ENCODE measurements at places on chromosomes 6 and 20.

- DNase-seq, result no peak
These were observed 196.7 kb upstream of the CDH4 start for GRCh38 chr20:61055180-61056010.

DNA sequence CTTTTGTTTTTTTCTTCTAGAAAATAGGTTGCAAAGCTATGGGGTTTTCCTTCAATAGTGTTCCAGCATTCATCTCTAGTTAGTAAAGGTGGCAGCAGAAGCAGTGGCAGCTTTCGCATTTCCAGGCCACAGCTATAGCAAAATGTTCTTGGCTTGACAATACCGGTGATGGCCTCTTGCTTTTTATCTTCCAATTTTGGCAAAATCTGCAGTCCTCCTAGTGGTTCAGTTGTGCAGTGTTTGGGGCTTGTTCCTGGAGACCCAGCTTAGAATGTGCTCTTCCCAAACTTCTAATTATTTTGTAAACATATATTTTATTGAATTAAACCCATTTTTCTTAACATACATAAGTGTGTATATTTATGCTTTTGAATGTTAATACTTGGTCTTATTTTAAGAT, 370.6 kb upstream of the MAN1A1 start:
- no peak for DNase-seq

- no peak for DNase-seq
These were observed 97.8 kb upstream of the PREP start for GRCh38 chr6:105500693-105501092.

DNA sequence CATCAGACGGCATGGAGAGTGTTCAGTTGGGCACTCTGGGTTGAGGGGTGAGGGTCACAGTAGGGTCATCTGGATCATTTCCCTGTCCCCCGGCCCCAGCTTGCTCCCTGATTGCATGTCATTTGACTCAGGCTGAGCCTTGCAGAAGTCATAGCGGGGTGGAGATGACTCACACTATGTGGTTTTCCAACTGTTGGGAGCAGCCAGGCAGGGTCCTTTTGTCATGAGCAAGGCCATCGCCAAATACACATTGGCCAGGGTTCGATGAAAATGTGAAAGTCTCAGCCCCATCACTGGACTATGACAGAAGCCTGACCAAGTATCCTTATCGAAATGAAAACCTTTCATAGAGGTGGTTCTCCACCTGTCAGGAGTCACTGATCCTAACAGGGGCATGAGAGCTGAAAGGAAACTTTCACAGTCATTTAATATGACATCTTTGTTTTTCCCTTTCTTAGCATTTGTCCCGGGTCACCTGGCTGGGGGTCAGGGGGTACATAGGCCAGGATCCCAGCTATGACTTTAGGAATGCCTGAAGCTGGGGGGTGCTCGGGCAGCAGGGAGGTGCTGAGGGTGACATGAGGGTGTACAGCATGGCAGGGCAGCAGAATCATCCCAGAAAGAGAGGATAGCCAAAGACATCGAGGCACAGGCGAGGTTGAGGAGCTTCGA, 70.2 kb upstream of the CD93 start:
- DNase-seq, result no peak

DNA sequence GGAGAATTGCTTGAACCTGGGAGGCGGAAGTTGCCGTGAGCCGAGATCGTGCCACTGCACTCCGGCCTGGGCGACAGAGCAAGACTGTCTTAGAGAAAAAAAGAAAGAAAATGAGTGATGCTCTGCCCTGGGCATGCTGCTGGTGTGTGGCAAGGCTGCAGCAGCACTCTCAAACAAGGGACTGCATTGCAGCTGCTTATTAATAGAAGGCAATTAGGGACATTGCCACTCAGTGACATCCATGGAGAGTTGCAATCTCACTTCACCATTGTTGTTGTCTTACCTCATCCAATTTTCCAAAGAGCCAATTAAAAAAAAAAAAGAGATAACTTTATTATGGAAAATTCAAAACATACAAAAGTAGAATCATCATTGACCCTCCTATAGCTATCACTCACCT, 131.1 kb downstream of the LRRC1 start:
- DNase-seq, result no peak

DNA sequence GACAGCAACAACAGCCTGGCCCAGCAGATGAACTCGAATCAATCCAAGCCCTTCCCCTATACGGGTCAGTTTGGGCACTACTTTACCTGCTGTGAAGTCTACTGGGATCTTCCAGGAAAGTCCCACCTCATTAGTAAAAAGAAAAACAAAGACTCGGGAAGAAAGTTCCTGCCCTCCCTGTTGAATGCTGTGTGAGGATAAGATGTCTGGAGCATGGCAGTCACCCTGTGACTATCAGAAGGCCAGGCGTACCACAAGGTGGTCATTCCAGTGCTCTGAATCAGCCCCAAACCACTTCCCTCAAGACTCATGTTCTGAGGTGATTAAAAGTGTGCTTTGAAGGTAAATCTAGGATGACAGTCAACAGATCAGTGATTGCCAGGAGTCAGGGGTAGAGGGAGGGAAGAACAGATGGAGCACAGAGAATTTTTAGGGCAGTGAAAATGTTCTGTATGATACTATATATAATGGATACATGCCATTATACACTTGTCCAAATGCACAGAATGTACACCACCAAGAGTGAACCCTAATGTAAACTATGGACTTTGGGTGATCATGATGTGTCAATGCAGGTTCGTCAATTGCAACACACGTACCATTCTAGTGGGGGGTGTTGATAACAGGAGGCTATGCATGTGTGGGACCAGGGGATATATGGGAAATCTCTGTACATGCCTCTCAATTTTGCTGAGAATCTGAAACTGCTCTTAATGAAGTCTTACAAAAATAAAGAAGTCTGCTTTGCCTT, 14.7 kb downstream of the FKBP1A start:
- no peak for DNase-seq

DNA sequence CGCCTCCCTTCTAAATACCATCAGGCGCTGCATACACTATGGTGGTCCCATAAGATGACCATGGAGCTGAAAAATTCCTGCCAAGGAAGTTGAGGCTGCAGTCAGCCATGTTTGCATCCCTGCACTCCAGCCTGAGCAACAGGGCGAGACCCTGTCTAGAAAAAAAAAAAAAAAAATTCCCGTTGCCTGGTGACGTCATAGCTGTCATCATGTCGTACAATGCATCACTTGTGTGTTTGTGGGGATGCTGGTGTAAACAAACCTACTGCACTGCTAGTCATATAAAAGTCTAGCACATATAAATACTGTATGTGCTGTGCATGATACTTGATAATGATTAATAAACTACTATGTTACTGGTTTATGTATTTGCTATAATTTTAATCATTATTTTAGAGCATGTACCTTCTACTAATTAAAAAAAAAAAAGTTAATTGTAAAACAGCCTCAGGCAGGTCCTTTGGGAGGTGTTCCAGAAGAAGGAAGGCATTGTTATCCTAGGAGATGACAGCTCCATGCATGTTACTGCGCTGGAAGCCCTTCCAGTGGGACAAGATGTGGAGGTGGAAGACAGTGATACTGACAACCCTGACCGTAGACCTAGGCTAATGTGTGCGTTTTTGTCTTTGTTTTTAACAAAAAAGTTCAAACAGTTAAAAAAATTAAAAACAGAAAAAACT, 132.6 kb downstream of the BANF2 start:
- DNase-seq, result no peak

DNA sequence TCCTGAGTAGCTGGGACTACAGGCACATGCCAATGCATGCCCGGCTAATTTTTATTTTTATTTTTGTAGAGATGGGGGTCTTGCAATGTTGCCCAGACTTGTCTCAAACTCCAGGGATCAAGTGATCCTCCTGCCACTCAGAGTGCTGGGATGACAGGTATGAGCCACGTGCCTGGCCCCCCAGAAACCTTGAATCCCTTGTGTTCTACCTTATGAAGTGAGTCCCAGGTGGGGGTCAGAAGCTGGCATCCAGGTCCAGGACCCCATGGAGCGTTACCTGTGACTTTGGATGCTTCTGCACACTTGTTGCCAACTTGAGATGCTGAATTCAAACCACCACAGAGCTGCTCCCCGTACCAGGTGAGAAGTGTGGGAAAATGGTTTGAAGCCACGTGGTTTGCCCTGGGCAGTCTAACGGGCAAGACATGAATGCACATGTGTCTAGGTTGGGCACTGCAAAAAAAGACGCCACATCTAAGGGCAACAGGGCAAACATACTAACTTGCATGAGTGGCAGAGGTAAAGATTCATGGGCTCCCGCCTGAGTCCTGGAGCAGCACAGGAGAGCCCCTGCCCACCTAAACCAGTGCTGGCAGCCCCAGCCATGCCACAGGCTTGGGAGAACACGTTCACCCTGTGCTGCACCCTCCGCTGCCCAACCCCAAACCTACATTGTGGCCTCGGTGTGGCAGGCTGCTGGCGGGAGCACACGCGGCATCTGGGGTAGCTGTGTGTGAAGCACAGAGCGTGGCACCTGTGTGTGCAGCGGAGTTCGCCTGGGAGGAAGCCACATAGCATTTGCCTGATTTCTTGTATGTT, 101.2 kb downstream of the JPH2 start:
- DNase-seq, result no peak

GRCh38 chr6:44645276-44645675, 257.8 kb downstream of the CDC5L start:
- no peak for DNase-seq

- no peak for DNase-seq
These were observed 23.2 kb upstream of the AIG1 start for GRCh38 chr6:143037470-143037869.

DNA sequence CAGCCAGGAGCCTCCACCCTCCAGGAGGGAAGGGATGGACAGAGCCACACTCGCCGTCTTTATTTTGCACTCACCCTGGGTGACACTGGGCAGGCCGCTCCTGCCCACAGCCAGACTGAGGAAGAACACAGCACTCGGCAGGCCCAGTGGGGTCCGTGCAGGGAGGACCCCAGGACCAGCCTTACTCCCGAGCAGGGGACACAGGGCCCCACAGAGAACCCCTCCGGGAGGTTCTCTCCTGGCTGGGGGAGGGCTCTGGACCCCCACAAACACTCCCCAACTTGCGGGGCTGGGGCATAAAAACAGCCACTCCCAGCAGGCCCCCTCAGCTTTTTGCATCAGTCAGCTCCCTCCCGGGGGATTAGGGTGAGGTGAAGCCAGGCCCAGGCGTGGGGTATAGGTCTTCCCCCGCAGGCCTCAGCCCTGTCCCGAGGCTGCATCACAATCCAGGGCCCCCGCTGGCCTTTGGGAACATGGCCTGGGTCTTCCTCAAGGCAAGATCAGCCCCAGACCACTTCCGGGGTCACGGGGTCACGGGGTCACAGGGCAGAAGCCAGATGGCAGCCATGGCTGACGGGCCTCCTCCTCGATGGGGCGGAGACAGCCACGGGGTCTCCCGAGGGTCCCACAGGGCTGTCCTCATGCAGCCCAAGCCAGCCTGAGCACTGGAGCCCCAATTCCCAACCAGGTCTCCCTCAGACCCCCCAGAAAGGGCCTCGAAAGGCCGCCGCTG, 3.2 kb downstream of the TNFRSF6B start:
- no peak for DNase-seq

DNA sequence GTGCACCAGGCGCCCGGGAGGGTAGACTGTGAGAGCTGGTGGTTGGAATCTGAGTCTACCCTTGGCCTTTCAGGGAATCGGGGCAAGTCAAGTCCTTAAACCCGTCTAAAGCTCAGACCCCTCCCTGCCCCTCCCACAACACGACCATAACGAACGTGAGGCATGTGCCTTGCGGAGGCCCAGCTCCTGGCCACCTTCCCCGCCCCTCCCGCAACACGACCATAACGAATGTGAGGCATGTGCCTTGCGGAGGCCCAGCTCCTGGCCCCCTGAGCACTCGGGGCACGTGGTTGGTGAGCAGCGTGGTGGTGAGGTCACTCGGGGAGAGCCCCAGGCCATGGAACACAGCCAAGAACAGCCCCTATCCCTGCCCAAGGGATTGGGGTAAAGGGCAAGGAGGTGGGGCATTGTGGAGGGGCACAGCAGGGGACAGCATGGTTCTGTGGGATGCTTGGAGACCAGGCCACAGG, 132.2 kb downstream of the TAF4 start:
- no peak for DNase-seq

DNA sequence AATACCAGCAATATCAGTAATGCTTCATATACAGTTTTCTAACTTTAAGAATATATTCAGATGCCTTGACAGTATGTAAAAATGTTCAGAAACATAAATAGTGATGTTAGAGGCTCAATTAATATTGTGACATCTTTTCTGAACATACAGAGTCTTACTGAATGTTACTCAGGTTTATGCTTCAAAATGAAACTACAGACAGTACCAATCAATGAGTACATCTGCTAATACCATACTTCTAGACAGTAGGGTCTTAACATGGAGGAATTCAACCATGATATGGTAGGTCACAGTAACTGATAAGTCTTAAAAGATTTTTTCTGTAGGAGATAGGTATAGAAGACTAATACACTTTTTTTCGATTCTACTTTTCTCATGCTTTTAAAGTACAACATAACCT, 8.3 kb downstream of the GCLC start:
- no peak for DNase-seq

DNA sequence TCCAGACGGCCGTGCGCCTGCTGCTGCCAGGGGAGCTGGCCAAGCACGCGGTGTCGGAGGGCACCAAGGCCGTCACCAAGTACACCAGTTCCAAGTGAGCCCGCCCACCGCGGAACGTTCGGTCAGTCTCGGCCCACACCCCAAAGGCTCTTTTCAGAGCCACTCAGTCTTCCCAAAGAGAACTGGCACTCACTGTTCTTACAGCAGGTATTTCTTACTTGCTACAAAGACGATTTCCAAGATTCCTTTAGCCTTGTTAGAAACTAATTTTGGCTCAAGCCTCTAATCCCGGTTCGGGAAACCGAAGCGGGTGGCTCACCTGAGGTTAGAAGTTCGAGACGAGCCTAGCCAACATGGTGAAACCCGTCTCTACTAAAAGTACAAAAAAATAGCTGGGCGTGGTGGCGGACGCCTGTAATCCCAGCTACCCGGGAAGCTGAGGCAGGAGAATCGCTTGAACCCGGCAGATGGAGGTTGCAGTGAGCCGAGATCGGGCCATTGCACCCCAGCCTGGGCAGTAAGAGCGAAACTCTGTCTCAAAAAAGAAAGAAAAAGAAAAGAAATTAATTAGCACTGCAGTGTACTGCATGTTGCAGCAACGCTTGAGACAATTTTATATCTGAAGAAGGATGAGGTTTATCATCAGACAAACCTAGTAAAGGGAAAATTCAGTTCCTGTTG, 73.1 kb downstream of the OR2B2 start:
- no peak for DNase-seq

- no peak for DNase-seq
These were observed 42.1 kb downstream of the PHACTR3 start for GRCh38 chr20:59646487-59646886.

DNA sequence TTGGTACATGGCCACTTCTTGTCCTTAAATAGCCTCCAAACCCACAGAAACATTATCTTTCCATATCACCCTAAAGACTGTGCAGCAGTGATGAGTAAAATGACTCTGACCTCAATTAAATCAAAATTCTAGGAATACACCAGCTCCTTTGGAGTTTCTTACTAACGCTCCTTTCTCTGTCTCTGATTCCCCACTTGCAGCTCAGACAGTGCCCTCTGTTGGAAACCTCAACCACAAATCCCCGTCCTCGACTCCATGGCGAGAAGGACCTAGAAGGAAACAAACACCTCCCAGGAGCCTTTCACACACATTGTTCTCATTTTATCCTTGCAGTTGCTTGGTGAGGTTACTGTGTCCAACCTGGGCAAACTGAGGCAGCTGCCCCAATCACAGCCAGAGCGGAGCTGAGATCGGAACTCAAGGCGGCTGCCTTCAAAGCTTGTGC, 17.7 kb upstream of the PARD6B start:
- no peak for DNase-seq
